ENCODE measurements at places on chromosomes 3 and 15.
A peak's percentile ranks its signal among the peaks of the same experiment; 100 is the strongest.

GRCh38 chr3:141454906-141455602, 31.8 kb upstream of the RASA2 start:
- DNase-seq: peak; percentile 79

DNA sequence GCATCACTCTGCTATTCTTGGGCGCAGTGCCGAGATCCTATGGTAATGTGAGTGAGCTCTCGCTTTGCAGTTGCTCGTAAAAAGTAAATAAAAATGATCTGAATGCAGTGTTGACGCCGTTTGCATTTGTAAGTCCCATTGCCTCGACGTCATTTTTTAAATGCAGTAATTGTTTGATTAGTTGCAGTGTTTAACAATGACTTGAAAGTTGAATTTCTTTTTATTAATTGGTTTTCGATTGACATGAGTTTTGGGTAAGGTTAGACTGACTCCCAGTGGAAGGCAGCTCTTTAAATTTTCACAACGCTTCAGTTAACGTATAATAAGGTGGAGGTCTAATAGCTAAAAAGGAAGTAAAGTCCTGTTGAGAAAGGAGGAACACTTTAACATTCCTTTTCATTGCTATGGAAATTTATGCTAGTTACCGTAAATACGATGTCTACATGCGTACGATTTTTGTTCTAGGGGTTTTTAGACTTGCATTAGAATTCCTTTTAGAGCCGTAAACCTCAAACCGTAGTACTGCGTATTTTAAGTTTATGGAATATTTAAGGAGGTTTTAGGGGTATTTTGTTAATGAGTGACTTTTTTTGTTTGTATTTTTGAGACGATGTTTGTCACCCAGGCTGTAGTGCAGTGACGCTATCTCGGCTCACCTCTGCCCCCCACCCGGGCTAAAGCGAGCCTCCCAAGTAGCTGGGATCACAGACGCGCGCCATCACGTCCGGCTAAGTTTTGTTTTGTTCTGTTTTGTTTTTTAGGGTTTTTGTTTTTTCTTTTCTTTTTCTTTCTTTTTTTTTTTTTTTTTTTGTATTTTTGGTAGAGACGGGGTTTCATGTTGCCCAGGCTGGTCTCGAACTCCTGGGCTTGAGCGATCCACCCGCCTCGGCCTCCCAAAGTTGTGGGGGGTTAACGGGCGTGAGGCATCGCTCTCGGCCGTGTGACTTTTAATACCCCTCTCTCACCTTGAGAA, 1.4 kb downstream of the MORF4L1 start:
- peak; percentile 64 for DNase-seq

DNA sequence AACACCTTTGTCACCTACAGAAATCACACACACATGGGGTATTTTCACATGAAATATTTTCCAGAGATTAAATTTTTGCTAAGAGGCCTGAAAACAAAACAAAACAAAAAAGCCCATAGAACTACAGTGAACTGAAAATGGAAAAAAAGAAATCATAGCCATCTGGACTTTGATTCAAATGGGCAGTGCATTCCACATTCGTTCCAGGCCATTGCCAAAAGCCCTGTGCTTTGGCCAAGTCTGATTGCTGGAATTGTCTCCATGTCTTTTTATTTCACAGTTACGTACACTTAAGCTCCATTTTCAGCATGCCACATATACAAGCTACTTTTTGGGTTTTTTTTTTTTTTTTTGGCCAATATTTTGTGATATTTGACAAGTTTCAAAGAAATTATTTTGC, 47.1 kb downstream of the TFG start:
- DNase-seq: no peak

- DNase-seq: no peak
These were observed 32.5 kb downstream of the TPRG1 start for GRCh38 chr3:189204167-189204866.

DNA sequence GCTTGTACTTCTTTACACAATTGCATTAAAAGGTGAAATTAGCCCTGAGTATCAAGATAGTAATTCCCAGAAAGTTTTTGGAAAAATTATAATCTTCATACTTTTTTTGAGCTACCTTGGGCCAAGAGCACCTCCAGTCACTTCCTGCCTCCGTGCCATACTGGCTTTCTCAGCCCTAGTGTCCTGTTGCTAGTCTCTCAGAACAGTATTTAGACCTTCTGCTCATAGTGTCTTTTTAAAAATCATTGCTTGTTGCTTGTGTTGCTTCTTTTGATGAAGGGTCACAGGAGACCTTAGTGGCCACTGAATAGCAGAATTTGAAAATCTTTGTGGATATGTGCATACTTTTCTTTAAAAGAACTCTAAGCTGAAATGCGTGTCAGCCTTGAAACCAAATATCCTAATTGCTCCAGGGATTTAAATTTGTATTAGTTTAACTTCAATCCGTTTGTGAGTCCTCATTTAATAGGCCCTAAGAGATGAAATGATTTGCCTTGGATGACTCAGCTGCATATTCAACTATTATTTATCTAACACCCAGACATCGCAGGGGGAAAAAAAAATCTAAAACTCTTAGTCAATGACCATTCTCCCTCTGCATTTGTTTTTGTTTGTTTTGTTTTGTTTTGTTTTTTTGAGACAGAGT, 29.1 kb upstream of the LXN start:
- DNase-seq: no peak

GRCh38 chr3:154970797-154971196, 109.3 kb upstream of the MME start:
- no peak for DNase-seq

- no peak for DNase-seq
These were observed 1.4 kb downstream of the TOMM70 start for GRCh38 chr3:100399341-100400071.

DNA sequence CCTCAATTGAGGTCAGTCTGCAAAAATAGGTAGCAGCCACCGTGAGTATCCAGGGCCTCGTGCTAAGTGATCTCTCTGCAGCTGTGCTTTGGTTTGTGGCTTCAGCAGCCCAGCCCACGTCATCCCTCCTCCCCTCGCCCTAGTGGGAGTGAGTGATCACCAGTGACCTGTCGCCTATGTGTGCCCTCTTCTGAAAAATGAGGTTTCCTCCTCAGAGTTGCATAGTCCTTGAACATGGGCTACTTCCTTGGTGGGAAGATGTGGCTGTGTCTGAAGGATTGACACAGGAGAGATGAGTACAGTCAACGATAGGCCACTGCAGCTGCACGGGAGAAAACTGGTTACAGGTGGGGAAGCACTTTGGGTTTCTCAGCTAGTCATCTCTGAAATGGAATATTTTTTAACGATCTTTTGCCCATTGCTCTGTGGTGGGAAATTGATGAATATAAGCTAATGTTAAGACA, 144.8 kb upstream of the BHLHE40 start:
- peak; percentile 79 for DNase-seq

GRCh38 chr3:179640469-179640868, 12.4 kb upstream of the USP13 start:
- DNase-seq: no peak

GRCh38 chr3:43921056-43921648, 230.4 kb downstream of the ABHD5 start:
- no peak for DNase-seq

GRCh38 chr3:102733791-102734563, 299.2 kb downstream of the ZPLD1 start:
- no peak for DNase-seq

DNA sequence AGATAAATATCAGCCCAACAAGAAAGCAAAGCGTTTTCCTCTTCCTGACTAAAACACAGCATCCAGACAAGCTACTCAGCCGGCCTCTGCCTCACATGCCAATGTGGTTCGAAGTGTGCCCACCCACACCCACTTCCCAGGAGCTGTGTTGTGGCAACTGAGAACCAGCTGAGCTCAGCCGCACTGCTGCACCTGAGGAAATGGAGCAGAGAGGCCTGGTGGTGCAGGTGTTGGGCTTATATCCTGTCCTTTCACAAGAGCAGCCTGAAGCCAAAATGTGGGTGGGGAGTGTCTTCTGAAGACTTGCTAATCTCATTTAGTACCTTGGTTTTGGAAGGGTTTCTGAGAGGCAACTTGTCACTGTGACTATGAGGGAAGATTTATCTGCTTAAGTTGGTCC, 23.0 kb upstream of the RETNLB start:
- peak; percentile 46 for DNase-seq

DNA sequence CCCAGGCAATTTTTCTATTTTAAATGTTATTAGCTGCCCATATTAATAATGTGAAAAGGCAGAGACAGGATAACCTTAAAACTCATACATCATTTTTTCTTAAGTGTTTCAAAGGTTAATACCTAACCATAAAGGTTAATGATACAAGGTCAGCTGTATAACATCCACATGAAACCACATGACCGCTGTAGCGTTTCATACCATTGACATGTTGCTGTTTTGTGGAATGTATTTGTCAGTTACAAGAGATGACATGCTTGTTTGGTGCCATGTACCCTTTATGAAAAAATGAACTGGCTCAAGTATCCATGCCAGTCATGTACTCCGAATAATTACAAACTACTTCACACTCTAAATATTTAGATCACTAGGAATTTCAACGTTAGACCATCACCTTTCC, 207.4 kb downstream of the FMN1 start:
- no peak for DNase-seq

GRCh38 chr3:135889443-135889842, 76.1 kb upstream of the PPP2R3A start:
- DNase-seq: no peak

DNA sequence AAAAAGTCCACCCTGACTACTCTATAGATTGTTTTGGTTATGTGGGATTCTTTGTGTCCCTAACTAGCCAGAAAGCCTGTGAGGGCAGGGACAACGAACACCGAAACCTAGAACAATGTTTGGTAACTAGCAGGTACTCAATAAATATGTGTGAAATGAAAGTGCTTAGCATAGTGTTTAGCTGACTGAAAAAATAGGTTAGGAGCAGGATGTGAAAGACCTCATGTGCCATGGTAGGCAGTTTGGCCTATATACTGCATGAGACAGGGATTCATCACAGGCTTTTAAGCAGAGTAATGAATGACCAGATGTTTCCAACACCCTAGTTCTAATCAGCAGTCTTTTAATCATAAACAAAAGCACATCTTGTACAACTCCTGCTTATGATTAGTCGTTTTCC, 64.2 kb downstream of the MYO5A start:
- peak; percentile 50 for DNase-seq

DNA sequence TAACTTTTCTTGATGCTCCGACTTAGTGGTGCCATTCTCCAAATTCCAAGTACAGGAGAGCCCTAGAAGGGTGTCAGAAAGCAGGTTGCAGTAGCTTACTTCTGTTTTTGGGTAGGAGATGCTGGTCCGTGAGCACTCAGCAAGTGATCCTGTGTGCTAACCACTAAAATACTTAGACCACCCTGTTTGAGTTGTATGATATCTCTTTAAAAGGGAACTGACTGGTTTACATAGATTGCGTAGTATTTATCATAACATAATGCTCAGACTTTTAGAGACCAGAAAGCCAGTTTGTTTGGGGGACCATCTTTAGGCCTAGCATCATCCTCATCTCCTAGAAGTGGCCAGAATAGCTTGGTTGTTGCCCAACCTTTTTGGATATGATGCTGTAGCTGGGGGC, 26.7 kb downstream of the CTDSPL start:
- no peak for DNase-seq

DNA sequence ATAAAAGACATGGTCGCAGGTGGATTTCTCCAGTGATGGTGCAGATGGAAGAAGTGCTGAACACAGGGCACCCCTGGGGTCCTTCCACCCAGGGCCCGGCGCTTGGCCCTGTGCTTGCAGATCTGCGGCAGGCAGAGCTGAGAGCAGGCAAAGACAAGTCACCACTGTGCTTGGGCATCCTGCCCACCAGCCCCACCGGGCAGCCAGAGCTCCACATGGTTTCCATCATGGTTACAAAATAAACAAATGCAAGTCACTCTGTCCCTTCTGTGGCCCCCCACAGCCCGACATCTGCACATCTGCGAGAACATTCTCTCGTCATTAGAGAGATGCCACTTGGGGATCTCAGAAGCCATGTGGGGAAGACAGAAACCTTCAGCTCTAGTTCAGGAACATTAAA, 37.6 kb upstream of the SFMBT1 start:
- DNase-seq: no peak

GRCh38 chr15:51016615-51017014, 78.1 kb downstream of the TNFAIP8L3 start:
- DNase-seq: no peak

DNA sequence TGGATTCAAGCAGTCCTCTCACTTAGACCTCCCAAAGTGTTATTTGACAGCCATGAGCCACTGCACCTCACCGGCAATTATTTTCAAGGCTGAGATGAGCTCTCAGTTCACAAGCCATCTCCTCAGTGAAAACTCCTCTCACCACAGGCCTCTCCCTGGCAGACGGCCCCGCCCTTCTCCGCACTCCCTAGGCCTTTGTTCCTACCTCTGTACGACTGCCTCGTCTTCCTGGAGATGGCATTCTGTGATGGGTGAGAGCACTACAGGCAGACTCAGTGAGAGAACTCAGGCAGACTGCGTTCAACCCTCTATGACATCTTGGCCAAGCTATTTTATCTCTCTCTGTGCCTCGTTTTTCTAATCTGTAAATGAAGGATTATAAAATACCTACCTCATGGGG, 67.0 kb upstream of the TPM1 start:
- no peak for DNase-seq

- no peak for DNase-seq
These were observed 43.5 kb upstream of the GRIP2 start for GRCh38 chr3:14583548-14584091.

DNA sequence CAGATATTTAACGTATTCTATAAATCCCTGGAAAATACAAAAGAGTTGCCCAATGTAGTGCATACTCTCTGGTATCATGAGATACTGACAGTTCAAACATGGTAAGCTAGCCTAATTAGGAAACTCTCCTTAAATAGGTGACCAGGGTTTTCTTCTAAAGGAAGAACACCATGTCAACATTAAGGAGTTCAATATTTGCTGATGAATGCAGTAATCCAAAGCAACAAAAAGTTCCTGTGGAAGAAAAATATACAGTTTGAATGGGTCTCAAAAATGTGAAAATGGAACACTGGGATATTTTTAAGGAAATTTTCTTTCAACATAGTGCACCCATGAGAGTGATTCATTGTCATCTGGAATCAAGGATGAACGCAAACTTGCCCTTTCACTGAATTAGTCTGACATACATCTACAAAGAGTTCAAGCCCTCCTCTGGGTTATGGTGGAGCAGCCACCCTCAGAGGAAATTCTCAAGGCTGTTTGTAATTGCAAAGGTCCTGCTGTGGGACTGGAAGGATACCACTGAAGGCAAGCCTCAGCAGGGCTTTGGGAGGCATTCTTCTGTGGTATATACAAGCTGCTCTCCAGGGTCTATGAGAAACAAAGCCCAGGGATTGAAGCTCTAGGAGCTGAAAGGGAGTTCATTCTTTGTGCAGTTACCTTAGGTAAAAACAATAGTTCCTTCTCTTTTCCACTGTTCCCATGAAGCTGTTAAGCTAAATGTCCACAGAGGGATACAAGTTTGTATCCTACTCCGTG, 700.3 kb downstream of the TUSC7 start:
- no peak for DNase-seq

GRCh38 chr15:69415381-69415780, 1.2 kb downstream of the KIF23 start:
- no peak for DNase-seq

GRCh38 chr15:68639926-68640600, 61.3 kb downstream of the CORO2B start:
- no peak for DNase-seq
